Suppressor macrophage treated with lipopolysaccharide for 4 hours (primary cell): ENCODE measurements at places on chromosomes 12 and 14.
A peak's percentile ranks its signal among the peaks of the same experiment; 100 is the strongest.

GRCh38 chr12:103877934-103878510 lies 37.0 kb upstream of the NT5DC3 start:
- peak; percentile 70 for DNase-seq

- no peak for DNase-seq
Measured at GRCh38 chr12:18262514-18262913, 1.2 kb downstream of the PIK3C2G start.

GRCh38 chr14:89661392-89661791 lies 244.4 kb upstream of the FOXN3 start:
- DNase-seq: no peak

DNA sequence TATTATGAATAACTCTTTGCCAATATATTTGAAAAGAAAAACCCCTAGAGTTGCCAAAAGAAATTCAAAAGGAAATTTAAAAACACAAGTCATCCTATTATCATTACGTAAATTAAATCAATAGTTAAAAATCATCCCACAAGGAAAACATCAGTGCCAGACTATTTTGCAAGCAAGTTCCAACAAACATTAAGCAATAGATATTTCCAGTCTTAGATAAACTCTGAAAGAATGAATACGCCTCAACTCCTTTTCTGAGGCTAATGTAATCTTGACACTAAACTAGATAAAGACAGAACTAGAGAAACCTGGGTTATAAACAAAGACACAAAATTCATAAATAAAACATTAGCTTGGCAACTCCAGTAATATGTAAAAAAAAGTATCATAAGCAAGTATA lies 245.9 kb downstream of the FOXN3 start:
- DNase-seq: no peak

DNA sequence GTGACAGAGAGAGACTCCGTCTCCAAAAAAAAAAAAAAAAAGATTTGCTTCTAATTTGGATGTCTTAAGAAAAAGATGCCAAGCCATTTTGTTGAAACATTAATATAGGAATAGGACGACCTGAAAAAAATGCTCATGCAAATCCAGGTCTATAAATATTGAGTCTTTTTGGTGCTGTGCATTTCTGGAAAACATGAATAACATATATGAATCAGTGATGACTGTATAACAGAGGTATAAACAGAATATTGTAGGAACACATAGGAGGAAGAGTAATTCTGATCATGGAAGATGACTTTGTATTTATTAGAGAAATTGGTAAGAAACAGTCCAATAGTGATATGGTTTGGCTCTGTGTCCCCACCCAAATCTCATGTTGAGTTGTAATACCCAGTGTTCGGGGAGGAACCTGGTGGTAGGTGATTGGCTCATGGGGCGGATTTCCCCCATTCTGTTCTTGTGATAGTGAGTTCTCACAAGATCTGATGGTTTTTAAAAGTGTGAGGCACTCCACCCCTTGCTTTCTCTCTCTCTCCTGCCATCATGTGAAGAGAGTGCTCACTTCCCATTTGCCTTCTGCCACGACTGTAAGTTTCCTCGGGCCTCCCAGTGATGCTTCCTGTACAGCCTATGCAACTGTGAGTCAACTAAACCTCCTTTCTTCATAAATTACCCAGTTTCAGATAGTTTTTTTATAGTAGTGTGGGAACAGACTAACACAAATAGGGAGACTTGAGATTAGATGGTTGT lies 3.0 kb upstream of the SRSF5 start:
- DNase-seq: peak; percentile 68

DNA sequence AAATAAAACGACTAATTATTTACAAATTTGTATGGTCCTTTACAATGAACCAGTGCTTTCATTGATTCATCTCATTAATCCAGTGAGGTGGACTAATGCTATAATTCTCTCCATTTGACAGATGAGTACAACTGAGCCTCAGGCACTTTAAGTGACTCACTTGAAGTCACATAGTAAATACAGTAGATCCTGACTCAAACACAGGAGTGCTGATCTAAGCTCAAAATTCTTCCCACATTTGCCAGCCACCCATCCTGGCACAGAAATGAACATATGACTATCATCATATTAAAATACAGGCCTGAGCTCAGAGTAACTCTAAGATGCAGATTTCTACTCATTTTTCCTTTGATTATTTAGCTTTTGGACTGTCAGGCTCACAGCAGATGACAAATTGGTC lies 30.6 kb downstream of the SLC16A7 start:
- DNase-seq: no peak

DNA sequence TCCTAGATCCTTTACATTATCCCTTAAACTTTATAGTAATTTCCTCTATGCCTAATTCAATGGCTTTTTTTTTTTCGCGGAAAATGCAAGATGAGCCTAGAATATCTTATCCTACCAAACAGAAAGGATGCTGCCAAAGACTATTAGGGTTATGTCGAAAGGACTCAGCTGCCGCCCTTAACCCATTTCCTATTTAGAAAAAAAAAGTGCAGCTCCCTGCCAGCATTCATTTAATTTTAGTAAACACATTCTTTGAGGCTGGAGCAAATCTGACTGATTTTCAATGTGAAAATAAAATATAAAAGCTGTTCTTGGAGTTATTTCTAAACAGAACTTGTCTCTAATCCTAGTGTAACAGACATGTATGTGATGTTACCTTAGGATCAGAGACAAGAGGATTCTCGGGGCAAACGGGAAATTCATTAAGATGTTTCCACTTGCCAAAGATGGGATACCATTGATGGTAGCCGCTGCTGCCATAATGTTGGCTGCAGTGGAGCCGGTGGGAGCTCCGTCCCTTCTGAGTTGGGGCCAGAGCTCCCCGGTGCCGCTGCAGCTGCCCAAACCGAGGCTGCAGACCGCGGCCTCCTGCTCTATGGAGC lies 8.2 kb upstream of the A2M start:
- no peak for DNase-seq

DNA sequence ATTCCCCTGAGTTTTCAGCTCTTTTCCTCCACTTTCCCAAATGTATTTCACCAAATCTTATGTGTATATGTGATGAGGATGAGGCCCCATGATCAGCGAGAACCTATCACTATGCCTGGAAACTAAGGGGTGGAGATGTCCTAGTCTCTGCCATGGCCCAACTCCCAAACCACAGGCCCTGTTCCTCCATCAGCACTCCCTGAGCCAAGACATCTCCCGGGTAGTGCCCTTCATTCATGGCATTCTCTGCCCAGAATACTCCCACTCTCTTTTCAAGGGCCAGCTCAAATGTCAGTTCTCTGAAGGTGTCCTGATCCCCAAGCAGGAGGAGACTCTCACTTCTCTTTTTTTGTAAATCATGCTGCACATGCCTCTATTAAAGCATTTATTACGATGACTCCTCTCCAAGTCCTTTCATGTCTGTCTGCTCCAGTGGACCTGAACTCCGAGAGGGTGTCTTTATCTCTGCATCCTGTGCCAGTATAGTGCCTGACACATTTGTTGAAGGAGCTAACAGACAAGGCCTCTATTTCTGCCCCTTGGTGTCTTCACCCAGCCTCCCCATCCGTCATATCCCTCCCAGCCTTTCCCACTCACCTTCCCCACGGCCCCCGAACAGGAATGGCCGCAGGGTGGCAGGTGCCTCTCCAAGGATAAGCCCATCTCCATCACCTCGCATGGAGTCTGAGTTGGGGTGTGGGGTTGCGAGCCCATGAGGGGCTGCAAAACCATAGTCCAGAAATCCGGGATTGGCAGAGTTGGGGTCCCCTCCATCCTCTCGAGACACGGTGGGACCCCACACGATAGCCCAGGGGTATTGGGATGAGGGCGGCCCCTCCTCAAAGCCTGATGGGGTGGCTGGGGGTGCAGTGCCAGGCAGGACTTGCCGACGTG lies 3.7 kb downstream of the PIANP start:
- DNase-seq: peak; percentile 20

GRCh38 chr12:88753066-88753465 lies 172.8 kb upstream of the KITLG start:
- no peak for DNase-seq

- no peak for DNase-seq
Measured at GRCh38 chr12:67925077-67925476, 64.2 kb upstream of the IFNG-AS1 start.

DNA sequence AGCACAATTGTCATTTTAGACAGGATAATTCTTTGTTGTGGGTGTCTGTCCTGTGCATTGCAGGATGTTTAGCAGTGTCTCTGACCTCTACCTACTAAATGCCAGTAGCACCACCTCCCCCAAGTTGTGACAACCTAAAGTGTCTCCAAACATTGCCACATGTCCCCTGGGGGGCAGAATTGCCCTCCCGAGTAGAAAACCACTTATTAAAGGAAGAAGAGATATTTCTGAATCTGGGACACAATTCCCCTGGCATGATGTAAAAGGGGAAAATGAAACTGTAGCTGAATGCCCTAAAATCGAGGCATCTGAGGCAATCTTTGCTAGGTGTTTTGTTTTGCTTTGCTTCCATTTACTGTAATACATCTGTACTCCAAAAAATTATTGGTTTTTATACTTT lies 116.8 kb upstream of the NAP1L1 start:
- DNase-seq: no peak

GRCh38 chr12:91397866-91398532 lies 215.4 kb upstream of the DCN start:
- DNase-seq: no peak

DNA sequence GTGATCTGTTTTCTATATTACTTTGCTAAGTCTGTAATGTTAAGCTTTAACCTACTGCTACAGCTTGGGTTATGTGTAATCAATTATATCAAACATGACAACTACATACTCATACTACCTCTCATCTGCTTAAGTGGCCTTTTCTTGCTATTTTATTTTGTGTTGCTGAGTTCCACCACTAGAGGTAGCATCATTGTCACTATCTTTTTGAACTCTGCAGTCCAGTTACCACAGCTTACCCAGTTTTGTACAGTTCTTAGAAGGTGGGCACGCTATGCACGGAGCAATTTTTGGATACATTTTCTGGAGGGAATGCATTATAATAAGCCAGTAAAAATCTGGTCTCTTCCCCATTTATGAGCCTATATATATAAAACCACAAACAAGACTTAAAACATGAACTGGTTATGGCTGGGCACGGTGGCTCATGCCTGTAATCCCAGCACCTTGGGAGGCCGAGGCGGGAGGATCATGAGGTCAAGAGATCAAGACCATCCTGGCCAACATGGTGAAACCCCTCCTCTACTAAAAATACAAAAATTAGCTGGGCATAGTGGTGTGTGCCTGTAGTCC lies 48.5 kb downstream of the SAV1 start:
- DNase-seq: peak; percentile 38

- DNase-seq: no peak
Measured at GRCh38 chr12:52252728-52253343, 19.8 kb downstream of the KRT7 start.

- DNase-seq: peak; percentile 85
Measured at GRCh38 chr14:20682435-20683124, 1.8 kb upstream of the RNASE4 start.

GRCh38 chr14:44814196-44814595 lies 147.6 kb downstream of the KLHL28 start:
- DNase-seq: no peak

DNA sequence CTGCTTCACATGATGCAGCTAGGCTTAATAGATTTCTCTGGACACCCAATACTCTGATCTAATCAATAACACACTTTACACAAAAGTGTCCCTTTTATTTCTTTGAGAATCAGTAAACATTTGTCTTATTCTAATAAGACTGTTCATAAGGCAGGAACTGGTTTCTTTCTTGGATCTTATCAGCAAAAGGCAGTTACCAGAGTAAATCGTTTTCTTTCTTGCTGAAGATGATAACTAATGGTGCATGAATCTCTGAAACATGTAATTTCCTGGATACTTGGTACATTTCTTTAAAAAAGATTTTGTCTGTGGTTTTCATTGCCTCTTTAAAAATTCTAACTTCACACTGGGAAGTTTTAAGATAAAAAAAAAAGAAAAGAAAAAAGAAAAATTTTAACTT lies 39.6 kb downstream of the WIF1 start:
- no peak for DNase-seq

DNA sequence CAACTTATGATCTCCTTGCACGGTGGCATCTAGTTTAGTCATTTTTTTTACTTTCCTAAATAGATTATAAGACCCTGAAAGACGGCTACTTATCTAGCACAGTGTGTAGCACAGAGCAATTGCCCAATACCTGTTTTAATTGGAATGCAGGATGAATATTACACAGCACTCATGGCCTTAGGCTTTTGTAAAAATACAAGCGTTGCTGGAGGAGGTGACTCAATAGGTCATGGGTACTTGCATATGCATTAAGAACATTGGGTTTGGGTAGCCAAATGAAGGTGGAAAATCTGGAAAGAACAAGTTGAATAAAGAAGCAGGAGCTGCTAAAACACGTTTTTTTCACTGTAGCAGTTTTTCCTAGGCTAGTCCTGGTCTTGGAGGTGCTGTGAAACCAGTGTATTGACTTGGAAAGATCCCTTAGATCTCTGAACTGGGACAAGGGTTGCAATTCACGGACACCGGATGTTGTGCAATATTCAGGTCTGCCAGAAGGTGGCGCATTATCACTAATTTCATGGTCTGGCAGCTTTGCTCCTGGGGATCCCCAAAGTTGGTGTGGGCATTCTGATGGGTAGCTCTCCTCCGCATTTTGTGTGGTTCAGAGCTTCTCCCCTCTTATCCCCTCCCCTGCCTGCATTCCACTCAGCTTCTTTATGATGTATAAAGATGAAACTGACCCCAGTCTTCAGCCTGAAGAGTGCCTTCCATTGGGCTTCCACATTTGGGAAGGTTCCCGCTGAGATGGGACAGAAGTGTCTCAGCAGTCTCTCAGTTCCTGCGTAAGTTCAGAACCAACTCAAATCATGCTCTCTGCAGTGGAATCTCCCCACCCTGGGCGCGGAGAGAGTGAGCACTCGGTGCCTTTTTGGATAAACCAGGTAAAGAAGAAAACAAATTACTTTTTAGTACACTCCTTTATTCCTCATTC lies 278.3 kb downstream of the NRXN3 start:
- DNase-seq: peak; percentile 71

GRCh38 chr12:91947459-91947858 lies 198.2 kb downstream of the BTG1 start:
- DNase-seq: peak; percentile 82

- DNase-seq: no peak
Measured at GRCh38 chr12:29376118-29376517, 4.9 kb downstream of the ERGIC2 start.

- no peak for DNase-seq
Measured at GRCh38 chr14:85764822-85765221, 234.9 kb downstream of the FLRT2 start.

- DNase-seq: peak; percentile 74
Measured at GRCh38 chr12:57632958-57633840, at the start of gene B4GALNT1. B4GALNT1 (minus strand) TSS chr12:57633201; CDS start chr12:57632132, 1,069 bp downstream.

- no peak for DNase-seq
Measured at GRCh38 chr14:100629696-100630095, 42.5 kb upstream of the BEGAIN start.

GRCh38 chr14:74380172-74380571 lies 31.9 kb downstream of the VRTN start:
- DNase-seq: no peak
